ENCODE measurements at places on chromosomes 2 and 18. TPM values are rescaled to one million over a fixed set of nuclear protein-coding genes. Genes with fewer than 3 reads are reported as not detected.

The COPS9 gene
- total RNA-seq, result 58.4 TPM

The PROC gene
- total RNA-seq, result not detected

The AQP12A gene
- not detected for total RNA-seq

The CRYBA2 gene
- total RNA-seq, result not detected

The GDF7 gene
- total RNA-seq, result 0.82 TPM

The TTC31 gene
- total RNA-seq, result 13.3 TPM

The GPR155 gene
- total RNA-seq, result 13.3 TPM

The VWC2L gene
- not detected for total RNA-seq

The FLACC1 gene
- total RNA-seq, result 0.72 TPM

The CXCR4 gene
- total RNA-seq, result 27.7 TPM
